Mucosa of gallbladder (tissue), 1 donor: ENCODE measurements at places on chromosomes 3 and 15.

- no peak for DNase-seq
Observed at GRCh38 chr15:29773816-29774215, 48.5 kb downstream of the TJP1 start.

DNA sequence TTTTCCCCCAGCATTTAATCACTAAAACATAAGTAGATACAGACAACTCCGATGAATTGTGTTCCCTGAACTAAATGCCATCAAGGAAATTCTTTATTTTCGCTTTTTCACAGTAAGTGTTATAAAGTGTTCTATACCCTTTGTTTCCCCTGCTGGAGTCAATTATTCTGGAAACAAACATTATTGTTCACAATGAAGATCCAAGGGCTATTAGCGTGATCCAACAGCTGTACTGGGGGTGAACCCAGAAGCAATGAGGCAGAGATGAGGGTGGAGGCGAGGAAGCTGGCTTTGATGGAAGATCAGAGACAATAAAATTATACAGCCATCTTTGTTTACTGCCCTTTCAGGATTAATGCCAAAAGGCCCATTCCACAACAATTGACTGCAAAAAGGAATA is 250.3 kb upstream of the IGF1R start:
- DNase-seq = no peak

DNA sequence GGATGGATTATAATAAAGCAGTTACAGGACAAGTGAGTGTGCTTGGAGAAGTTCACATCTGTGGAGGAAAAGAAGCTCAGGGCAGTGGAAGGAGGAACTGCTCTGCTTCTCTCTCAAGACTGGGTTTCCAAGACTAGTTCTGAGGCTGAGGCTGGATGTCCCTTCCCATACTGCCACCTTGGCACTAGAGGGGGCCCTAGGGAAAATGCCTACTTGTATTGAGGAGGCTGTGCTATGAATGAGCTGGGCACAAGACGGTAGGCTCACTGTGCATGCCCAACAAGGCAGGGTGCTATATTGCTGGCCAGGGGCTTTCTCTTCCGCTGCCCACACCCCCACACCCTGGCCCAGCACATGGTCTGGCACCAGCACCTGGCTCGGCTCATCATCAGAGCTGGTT is 65.2 kb downstream of the SLCO2A1 start:
- DNase-seq = no peak

DNA sequence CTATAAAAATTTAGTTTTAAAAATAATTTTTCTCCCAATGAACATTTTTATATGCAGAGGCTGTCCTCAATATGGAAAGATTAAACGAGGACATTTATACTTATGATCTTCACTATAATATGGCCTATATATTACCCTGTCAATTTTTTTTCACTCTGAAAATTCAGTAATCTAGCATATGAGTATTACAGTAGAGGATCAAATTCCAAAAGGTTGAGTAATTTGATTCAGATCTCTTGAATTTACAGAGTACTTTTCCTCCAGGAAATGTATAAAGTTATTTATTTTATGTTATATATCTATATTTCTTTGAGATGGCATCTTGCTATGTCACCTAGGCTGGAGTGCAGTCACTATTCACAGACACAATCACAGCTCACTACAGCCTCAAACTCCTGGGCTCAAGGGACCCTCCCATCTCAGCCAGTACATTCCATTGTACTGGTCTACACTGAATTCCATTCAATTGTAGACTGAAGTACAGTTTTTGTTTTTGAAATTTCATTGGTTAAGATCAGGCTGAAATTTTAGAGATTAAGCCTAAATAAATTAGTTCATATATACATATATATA is 16.3 kb upstream of the TRPM7 start:
- DNase-seq = no peak

- no peak for DNase-seq
Observed at GRCh38 chr3:70011582-70011981, 12.0 kb downstream of the SAMMSON start.

DNA sequence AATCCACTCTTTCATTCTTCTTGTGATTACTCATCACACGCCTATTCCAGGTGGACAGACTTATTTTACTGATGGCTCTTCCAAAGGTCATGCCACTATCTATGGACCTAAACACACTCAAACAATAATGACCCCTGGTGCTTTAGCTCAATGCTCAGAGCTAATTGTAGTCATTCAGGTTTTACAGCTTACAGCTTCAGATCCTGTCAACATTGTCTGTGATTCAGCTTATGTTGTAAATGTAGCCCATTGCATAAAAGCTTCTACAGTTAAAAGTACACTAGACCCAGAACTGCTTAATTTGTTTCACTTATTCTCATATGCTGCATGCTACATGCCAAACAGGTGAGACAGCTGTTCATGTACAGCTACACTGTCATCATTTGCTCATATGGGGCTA is 49.2 kb downstream of the LSM3 start:
- no peak for DNase-seq

- peak; percentile 65 for DNase-seq
Observed at GRCh38 chr3:58161435-58162398, 49.1 kb downstream of the DNASE1L3 start.

- DNase-seq = peak; percentile 92
Observed at GRCh38 chr3:123960781-123961507, at the start of gene CCDC14. Gene CCDC14, minus strand, starts transcription at chr3:123961229. Its CDS starts 56 bp downstream, at chr3:123961173.

DNA sequence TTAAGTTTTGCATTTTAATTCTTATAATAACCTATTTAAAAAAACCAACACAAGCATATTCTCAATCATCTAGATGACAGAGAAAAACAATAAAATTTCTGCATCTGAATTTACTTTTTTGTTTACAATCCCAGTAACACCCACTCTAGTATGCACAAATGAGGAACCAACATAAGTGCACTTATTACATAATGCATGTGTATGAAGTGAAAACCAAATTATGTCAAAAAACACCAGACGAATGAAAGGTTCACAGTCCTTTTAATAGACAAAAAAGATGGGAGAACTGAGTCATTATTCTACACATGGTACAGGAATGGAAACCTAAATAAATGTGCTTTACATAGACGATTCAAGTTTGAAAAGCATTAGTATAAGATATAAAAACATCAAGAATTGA is 91.7 kb downstream of the NR1I2 start:
- DNase-seq = no peak

DNA sequence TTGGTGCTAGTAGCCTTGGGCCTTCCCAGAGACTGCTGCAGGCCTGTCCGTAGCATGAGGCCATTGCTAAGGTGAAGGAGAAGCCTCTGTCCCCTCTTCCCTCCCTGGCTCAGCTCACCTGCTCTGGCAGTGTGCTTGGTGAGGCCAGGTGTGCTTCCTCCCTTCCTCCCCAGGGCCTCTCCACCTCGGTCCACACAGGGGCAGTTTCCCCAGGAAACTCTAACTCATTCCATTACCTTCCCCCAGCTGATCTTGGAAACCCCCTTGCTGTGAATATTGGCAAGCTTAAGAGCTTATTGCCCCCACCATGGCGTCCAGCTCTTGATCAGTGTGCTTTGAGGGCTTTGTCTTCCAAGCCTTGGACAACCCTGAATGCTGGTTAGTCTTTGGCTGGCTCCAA is 52.7 kb downstream of the ZNF445 start:
- no peak for DNase-seq

GRCh38 chr3:194014756-194015155 is 121.2 kb upstream of the HES1 start:
- no peak for DNase-seq

DNA sequence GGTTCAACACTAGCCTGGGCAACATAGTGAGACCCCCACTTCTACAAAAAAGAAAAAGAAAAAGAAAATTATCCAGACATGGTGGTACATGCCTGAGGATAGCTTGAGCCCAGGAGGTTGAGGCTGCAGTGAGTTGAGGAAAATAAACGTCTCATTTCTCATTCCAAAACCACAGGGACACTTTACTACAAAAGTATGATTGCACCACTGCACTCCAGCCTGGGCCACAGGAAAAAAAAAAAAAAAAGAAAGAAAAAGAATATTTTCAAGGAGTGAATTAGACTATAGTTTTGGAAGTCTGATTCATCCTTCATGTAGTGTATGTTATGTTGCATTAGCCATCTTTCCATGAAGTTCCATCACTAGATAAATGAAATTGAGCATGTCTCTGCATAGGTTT is 149.5 kb upstream of the THBS1 start:
- no peak for DNase-seq

GRCh38 chr3:35659768-35660167 is 20.4 kb downstream of the ARPP21 start:
- DNase-seq = peak; percentile 51

GRCh38 chr3:133805384-133805701 is 272 bp upstream of the SRPRB start:
- DNase-seq = no peak

DNA sequence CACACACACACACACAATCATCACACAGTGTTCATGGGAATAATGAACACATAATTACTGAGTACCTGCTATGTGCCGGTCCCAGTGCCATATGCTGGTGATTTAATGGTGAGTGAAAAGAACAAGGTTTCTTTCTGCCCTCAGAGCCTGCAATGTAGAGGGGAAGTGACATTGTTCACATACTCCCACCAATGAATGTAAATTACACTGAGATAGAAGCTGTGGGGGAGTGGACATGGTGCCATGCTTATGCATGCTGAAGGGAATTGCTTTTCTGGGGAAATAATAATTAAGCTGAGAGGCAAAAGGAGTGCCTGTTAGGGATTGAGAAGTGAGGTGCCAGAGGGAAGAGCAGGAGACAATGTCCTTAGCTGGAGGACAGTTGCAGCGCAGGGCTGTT is 175.1 kb downstream of the MFSD1 start:
- DNase-seq = no peak
